CD4-positive, alpha-beta T cell treated with Interleukin-15 for 1 hour (primary cell): ENCODE measurements at places on chromosomes 2 and 18.

GRCh38 chr2:217680381-217680780, 322.4 kb downstream of the TNS1 start:
- DNase-seq = no peak

DNA sequence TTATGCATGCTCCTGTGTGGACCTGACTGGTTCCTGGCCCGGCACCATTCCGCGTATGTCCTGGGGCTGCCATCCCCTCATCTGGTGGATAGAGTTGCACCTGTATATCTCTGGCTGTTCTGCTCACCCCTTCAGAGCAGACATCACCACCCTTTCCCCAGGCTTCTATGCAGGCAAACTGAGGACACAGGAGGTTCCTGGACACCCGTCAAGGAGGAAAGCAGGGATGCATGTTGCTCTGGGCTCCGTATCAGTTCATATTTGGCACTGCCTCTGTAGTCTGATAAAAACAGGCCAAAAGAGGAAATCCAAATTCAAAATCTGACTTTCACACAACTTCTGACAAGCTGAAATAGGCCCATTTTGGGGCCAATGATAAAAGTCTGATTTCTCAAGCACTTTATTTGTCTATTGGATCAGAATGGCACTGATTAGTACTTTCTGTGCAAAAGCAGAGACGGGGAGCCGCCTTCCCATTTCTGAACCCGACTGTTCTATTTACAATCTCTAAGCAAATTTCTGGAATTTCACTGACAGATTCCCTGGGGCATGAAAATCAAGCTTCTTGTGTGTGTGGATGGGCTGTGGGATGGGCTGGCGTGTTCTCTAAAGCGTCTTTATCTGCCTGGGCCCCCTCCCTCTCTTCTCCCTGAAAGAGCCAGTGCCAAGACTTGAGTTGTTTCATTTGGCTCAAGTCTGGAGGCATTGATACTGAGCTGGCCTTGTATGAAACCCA, 96.9 kb downstream of the SETBP1 start:
- DNase-seq = no peak

GRCh38 chr2:45973426-45973825, 322.0 kb downstream of the PRKCE start:
- DNase-seq = no peak

- DNase-seq = no peak
Measured at GRCh38 chr2:227404585-227405271, 17.0 kb upstream of the SCYGR1 start.

DNA sequence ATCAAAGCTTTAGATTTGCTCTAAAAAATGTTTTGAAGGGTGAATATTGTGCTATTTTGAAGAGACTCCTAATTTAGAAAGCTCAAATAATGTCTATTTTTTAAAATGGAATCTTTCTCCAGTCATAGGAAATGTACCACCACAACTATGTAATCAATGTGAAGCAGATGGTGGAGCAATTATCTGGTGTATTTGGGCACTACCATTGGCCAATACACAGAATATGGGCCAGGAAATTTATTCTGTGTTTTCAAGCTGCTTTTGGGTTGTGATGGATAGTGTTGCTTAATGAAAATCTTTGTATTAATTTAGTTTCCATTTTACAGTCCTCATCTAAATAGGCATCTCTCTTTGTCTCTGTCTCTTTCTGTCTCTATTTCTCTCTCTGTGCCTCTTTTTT, 17.1 kb upstream of the VWC2L start:
- DNase-seq = no peak

DNA sequence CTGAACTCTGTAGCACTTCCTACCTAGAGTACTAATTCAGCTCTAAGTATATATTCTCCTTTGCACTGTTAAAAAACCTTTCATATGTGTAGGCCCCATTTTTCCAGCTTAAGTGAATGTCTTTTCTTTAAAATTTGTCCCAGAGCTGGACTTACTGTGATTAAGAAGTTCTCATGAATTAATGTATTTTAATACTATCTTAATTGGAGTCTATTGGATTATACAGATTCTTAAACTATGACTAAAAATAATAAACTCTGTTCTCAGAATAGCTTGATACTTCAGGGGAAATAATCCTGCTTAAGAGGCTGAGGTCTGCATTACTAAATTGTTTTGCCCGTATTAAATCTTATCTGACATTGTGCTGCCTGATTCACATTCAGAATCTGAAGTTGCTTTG, 223.3 kb downstream of the RIT2 start:
- no peak for DNase-seq

DNA sequence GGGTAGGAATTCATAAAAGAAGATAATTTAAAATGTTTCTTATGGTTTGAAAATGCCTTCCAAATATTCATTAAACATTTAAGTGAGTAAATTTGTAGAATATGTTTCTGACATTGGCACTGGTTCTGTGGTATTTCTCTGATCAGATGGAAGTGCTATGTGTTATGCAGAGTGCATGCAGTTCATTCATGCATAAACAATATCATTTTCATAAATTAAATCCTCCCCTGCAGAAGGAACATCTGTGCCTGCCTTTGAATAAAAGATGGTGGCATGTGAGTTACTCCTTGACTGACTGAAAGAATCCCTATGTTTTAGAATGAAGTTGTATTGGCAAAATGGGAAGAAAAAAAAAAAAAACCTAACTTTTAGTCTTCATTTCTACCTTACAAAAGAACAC, 5.9 kb downstream of the NEUROD1 start:
- DNase-seq = no peak

- no peak for DNase-seq
Measured at GRCh38 chr2:147511491-147511948, 333.3 kb upstream of the ACVR2A start.

GRCh38 chr2:222709191-222709891, 37.9 kb downstream of the MOGAT1 start:
- peak; percentile 60 for DNase-seq

DNA sequence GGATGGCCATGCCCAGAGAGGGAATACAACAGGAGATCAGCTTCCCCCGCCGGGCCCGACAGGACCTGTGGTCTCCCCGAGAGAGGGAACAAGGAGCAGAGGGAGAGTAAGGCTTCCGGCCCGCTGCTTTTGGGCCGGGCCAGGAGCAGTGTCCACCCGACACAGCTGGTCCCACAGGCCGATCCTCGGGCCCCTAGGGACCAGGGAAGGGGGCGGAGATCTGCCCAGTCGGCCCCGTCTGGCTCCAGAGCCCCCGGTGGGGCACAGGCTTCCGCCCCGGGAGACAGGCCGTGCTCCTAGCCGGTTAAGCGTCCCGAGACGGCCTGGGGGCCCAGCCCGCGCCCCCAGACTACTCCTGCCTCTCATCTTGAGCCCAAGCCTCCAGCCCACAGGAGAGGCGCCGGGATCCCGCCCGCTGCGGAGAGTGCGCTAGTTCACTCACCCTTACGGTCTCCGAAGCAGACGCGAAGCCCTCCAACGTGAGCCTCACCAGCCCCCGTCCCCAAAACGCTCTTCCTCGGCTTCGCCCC, at the start of gene MCFD2:
MCFD2 (minus strand) TSS at position 526 of the 530 bp plus-strand sequence. CDS start 6,635 bp downstream, outside the sequence.
- DNase-seq = no peak

DNA sequence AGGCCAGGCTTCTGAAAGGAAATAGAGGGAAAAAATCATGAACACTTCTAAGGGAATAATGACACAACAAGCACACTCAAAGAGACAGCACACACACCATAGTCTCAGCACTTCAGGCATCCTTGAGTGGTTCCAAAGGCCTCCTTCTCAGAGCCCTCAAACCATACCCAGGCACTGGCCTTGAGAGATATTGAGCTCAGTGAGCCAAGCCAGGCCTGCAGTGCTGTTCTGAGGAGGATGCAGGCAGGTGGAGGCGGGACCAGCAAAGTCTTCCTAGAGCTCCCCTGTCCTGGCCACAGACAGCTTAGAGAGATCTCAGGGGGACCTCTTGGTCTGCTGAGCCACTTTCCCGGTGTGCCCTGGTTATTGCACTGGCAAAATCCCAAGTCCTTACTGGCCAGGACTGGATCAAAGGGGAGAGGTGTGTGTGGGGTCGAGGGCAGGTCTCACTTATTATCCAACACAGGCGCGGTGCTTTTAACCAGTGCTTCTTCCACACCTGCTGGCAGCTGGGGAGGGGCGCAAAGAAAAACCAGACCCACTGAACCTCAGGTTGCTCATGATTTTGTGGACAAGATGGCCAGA, 86.8 kb upstream of the HAAO start:
- no peak for DNase-seq
